ENCODE measurements at places on chromosomes 3 and 15.

GRCh38 chr3:42226470-42227425 lies 39.2 kb downstream of the CCK start:
- DNase-seq, result no peak

GRCh38 chr3:11465744-11466616 lies 177.7 kb downstream of the VGLL4 start:
- no peak for DNase-seq

DNA sequence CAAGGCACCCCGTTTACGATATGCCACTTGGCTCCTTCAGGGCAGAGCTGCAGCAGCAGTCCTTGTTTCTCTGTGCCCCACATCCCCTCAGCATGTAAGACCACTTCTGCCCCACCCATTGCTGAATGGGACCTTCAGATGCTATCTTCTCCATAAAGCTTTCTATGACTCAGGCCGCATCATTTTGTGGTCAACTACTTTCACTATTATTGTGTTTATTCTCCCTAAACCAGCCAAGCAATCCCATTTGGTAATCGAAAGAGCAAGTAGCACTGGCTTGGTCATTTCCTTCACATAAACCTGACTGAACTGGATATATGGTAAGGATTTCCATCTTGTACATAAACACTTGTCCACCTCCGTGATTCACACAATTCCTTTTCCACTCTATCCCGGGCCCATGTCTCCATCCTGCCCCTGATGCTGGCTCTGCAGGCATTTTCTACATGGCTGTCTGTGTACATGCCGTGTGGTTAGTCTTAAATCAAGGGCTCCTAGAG lies 25.7 kb downstream of the LIPC start:
- DNase-seq, result no peak

DNA sequence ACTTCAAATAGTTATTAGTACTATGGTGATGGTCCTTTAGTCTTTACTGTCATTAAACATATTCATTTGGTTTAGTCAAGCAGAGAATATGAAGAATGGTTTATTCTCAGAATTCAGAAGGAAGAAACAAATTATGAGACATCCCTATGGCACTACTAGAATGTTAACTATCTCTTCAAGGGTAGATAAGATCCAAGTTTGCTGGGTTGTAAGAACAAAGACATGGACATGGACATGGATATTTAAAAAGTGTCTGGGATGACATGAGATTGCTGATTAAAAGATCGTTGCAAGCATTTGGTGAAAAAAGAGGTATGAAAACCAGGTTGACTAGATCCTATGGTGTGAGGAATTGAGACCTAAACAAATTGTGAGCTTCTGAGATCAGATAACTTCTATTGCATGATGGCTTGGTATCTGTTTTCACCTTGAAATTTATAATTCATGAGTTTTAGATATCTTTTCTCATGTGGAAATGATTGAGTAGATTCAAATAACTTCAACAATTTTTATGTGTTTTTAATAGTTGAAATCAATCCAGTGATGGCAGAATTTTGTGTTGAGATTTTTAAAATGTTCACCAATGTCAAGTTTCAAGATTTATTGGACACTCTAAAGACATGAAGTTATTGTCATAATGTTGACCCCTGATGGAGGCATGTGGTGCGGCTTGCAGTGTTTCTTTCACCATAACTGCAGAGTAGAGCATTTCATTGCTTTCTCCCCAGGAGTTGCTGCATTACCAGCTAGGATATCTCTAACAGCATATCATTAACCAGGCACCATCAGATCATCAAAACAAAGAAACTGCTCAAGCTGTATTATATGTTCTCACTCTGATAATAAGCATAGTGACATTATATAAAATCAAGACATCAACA lies 72.6 kb downstream of the NAALADL2 start:
- DNase-seq, result no peak

DNA sequence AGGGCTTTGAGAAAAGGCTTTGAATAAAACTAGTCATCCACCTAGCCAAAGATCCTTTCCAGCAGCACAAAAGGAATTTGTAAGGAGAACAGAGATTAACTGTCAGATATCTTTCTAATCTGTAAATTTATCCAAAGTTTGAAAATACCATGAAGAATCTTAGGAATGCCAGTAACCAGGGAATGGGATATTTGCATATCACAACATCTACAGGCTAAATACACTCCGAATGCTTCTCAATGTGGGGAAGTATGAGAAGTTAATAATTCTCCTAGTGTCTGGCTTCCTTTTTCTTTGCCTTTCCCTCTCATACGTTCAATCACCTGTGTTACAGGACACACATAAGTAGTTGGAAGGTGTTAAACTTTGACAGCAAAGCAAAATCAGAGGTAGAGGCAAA lies 7.8 kb downstream of the ANAPC13 start:
- no peak for DNase-seq

GRCh38 chr3:169286214-169286613 lies 377.3 kb downstream of the MECOM start:
- no peak for DNase-seq

DNA sequence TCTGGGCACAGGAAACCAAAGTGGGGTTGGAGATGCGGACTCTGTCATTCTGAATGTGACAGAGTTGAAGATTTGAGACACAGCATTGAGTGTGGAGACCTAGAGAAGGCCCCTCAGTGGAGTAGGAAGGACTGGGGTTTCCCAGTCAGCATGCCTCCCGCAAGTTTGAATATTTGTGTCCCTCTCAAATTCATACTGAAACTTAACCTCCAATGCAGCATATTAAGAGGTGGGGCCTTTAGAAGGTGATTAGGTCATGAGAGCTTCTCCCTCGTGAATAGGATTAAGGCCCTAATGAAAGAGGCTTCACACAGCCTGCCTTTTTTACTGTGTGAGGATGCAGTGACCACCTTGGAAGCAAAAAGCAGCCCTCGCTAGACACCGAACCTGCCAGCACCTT lies 8.0 kb downstream of the HDDC3 start:
- DNase-seq, result no peak

DNA sequence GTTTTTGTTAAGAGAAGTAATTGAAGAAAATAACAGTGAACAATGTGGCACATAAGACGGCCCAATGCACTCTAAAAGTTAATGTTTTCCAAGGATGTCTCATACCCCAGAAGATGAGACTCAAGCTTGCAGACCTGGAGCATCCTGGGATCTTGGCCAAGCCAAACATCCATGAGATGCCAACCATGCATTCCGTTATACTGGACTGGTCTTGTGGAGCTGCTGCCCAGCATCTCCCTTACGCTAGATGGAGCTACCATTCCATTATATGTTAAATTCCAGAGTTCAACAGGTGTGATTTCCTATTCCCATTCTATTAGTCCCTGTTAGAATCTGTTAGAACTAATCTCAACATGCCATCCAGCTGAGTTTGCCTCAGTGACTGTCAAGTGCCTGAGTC lies 181.8 kb downstream of the PDCD6IP start:
- DNase-seq, result no peak

DNA sequence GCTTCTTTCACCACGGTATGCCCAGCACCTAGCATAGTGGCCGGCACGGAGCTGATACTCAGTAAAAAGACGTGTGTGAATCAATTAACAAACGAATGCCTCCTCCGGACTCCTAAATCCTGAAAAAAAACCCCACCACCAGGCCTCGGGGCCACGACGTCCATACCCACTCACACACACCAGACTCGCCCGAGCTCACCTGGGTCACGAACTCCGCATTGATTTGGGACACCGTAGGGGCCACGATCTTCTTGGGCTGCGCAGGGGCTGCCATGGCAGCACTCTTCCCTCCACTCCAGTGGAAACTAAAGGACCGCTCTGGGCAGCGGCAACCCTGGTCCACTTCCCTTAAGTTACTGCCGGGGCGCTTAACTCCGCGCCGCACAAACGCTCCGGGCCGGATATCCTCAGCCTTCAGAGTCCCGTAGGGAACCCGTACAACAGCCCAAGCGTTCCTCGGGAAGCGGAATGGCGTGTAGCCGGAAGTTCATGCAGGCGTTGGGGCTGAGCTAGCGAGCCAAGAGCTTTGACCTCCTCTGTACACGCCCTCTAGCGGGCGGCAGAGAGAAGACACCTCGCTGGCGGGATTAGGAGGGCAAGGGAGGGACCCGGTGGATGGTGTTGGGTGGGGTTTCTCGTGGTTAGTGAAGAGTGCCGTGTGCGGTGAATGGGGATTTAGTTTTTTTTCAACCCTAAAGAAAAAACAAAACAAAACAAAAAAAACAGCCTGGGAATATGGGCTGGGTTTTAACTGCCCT lies at the start of gene AQR:
TSS of gene AQR (minus strand) at position 403 of the 758 bp plus-strand sequence. CDS start at position 274, 129 bp downstream.
- DNase-seq, result peak; percentile 90

GRCh38 chr15:58039079-58040035 lies 26.2 kb downstream of the ALDH1A2 start:
- no peak for DNase-seq

DNA sequence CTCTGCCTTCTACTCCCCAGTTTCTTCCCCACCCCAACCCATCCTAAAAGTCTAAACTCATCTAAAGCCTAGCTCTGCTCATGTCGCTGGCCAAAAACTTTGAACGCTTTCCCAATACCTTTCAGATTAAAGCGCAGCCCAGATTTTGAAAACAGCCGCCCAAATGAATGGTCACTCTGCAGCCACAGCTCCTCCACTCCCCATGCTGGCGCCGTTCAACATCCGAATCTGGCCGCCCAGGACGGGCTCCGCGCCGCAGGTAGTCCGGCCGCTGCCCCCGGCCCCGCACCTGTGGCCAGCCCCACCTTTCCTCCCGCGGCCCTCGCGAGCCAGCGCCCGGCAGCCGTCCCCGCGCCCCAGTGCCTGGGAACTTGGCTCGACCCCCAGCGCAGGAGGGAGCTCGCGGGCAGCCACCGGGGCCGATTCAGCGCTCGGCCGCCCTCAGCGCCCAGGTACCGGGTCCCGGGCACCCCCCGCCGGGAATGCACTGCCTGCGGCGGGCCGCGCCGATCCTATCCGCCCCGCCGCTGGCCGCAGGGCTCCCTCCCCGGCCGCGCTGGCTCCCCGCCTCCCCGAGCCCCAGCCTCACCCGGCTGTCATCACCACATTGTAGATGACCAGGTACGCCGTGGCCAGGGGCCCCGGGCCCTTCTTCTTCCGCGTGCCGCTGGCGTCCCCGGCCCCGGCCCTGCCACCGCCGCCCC lies 417 bp downstream of the HACD2 start:
- DNase-seq, result no peak

GRCh38 chr3:58009749-58010535 lies 1.7 kb downstream of the FLNB start:
- peak; percentile 42 for DNase-seq

GRCh38 chr15:51443282-51443914 lies 101.9 kb downstream of the GLDN start:
- DNase-seq, result no peak

DNA sequence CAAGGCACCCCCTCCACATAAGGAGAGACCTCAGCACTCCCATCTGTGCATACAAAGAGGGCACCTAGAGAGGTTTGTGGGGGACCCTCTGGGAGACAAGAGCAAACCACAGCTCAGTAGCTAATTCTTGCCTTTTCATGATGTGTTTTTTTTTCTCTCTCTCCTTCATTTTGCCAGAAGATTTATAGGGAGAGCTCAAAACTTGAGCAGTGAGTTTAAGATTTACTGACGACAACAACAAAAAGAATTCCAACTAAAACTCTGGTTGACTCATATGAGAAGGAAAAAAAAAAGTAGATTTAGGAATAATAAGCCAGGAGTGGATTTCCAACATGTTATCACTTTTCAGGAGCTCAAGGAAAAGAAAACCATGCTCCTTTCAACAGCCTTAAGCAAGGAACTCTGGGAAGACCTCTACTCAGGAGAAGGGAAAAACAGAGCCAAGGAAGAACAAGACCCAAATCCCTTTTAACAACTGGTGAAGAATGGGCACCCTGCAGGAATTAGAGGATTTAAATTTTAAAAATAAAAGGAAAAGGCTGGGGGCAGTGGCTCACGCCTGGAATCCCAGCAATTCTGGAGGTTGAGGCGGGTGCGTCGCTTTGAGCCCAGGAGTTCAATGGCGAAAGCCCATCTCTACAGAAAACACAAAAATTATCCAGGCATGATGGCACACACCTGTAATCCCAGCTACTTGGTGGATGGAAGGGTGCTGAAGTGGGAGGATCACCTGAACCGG lies 58.2 kb upstream of the RAD18 start:
- no peak for DNase-seq

DNA sequence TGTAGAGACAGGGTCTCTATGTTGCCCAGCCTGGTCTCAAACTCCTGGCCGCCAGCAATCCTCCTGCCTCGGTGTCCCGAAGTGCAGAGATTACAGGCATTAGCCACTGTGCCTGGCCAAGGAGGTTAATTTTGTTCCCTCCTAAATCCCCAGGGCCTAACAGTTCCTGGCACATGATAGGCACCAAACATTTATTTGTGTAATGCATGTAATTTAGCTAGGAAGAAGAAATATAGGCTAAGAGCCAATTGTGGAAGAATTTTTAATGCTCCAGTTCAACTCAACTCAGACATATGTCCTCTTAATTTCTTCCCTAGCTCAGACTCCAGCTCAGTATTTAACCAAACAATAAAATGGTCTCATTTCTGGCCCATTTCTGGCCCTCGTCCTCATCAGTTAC lies 7.7 kb upstream of the ZNF592 start:
- no peak for DNase-seq

DNA sequence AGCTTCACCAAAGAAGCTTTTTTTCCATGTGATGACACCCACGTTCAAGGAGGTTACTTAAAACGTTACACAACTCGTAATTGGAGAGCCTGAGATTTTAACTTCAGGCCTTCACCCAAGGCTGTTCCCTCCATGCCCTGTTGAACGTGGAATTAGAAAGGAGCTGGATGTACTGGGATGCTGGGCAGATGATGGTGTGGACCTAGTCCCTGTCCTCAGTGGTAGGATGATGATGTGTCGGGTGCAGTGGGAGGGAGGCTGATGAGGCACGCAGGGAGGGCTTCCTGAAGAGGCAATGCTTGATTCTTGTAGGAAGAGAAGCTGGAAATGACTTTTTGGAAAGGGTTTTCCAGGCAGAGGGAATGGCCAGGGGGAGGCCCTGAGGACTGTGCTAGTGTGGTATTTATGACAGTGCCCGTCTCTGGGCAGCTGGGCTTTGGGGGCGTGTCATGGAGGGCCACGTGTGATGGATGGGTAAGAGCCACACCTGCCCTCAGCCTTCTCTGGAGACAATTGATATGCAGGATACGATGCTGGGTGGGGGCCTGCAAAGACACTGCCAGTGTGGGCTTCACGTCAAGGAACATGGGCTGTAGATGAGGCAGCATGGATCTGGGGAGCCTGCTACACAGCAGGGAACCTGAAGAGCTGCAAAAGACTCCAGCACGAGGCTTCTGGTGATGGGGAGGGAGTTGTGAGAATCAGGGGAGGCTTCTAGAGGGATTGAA lies 15.3 kb downstream of the SYNM start:
- DNase-seq, result no peak

- DNase-seq, result no peak
These were observed 3.6 kb upstream of the EIF4E3 start for GRCh38 chr3:71728632-71729342.

GRCh38 chr15:25727867-25728600 lies 135.1 kb downstream of the ATP10A start:
- DNase-seq, result no peak

- no peak for DNase-seq
These were observed 39.3 kb downstream of the ADCY5 start for GRCh38 chr3:123409443-123410148.

Data from CD4-positive, alpha-beta T cell treated with Interleukin-6 for 4 hours (primary cell).